ENCODE measurements at places on chromosomes 3 and 15.

GRCh38 chr3:23624305-23624704 is 181.4 kb upstream of the UBE2E1 start:
- DNase-seq, result no peak

DNA sequence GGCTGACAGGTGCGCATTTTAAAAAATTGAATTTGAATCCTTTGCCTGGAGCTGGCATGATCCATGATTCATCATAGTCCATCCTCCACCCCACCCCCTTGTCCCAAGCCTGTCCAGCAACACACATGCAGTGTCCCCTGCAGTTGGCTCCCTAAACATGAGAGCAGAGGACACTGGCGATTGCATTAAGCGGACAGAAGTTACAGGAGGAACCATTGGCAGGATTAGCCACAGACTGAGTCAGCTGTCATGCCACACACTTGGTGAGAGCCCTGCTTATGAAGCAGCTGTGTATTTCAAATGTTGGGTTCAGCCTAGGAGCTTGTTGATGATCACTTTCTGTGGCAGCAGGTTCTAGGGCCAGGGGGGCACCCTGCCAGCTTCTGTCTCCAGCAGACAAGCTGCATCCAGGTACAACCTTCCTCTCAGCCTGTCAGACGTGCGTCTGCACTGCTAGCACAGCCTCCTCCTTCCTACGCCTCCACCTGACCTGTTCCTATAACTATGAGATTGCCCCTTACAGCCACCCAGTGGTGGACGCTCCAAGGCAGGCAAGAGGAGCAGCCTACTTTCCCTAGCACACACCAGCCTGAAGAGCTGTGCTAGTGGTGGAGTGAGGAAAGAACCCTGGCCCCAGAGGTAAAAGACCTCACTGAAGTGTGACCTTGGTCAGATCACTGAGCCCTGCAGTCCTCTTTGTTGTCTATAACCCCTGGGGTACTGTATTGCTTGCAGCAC is 121.9 kb downstream of the SLCO3A1 start:
- no peak for DNase-seq

DNA sequence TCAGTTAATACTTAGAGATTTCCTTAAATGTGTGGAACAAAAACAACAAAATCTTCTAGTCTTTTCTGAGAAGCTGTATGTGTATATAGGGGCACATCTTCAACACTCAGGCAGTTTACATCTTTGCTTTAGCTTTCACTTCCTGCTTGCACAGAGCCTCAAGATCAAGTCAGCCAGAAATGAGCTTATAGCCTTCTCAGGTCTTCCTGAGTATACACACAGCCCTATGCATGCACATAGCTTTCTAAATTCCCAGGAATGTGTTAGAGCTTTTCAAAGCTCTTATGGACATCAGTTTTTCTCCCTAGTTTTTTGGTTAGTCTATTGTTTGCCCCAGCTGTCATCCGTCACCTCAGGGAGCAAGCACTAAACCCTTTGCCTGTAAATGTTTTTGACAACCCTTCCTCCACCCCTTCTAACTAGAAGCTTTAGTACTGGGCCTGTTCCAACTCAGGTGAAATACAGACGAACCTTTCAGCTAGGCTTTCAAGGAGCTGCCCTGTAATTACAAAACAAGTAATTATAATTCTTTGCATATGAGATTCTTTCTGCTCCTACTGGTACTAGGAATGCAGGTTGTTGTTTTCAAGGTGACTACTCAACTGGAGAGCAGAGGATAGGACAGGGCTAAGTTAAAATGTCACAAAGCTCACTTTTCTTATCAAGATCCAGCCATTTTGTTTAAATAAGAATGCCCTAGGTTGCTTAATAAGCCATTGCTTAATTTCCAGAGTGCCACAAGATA is 22.6 kb upstream of the MTMR10 start:
- no peak for DNase-seq

GRCh38 chr3:141385406-141386125 is 17.3 kb downstream of the ZBTB38 start:
- DNase-seq, result no peak

DNA sequence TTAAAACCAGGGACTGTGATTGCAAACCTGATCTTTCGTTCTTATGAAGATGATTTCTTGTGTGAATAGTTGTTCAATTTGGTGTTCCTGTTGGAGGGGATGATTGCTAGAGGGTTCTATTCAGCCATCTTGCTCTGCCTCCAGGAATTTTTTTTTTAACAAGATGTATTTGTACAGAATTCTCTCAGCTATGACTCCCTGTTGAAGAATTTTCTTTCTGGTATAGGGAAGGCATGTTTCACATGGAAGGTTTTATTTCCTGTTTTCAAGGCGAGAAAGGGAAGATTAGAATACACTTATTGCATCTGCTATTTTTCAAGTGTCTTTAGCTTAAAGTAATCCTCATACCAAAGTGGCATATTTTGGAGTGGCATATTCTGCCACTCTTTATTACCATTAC is 5.6 kb upstream of the LRRC34 start:
- DNase-seq, result no peak

- no peak for DNase-seq
Measured at GRCh38 chr15:85587707-85588411, 206.9 kb downstream of the KLHL25 start.

DNA sequence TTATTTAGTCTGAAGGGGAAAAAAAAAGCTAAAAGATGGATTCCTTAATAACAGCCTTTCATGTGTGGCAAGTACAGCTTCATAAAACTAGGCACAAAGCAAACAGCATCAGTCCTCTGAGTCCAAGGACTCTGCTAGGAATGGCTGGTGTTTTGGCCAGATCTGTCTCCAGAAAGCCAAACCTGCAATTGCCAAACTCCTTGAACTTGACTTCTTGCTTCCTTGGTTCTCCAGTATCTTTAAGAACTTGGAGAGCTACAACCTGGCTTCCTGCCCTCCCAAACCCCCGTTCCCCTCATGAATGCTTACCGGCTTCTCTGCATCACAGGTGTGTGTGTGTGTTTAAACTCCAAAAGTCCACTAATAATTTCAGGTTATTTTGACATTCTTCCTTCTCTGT is 1.6 kb upstream of the PLOD2 start:
- DNase-seq, result no peak

GRCh38 chr15:73934281-73934680 is 8.0 kb downstream of the LOXL1 start:
- peak; percentile 41 for DNase-seq

GRCh38 chr3:52052831-52053306 is 3.5 kb downstream of the DUSP7 start:
- peak; percentile 40 for DNase-seq

DNA sequence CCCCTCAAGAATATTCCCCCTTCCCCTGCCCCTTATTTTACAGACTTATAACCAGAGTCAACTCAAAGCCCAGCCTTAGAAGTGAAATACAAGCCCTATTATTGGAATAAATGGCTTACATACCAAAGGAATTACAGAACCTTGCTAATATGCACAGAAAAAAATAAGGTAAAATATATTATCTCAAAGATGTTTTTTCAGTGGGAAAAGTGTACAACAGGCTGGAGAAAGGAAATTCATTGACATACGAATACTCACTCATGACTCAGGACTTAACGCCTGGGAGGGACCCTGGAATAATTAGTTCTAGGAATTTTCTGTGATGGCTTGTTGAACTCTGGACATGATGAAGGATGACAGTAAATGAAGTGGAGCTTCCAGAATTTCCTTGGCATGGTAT is 27.0 kb downstream of the ARL14 start:
- DNase-seq, result no peak

DNA sequence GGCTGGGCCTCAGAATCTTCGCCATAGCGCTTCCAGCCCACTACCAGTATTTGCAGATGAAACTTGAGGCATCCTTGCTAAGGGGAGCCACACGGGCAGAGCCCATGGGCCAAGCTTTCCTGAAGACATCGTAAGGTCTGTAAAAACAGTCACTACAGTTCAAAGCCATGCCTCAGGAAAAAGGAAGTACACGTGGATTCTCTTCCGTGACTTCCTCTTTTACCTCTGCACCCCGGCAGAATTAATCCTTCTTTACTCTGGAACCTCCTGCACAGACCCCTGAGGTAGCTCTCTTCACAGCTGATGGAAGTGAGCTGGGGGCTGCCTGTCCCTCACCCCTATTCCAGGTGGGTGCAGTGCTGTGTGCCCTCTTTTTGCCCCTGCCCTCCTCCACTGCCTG is 129.2 kb downstream of the CHDH start:
- no peak for DNase-seq

DNA sequence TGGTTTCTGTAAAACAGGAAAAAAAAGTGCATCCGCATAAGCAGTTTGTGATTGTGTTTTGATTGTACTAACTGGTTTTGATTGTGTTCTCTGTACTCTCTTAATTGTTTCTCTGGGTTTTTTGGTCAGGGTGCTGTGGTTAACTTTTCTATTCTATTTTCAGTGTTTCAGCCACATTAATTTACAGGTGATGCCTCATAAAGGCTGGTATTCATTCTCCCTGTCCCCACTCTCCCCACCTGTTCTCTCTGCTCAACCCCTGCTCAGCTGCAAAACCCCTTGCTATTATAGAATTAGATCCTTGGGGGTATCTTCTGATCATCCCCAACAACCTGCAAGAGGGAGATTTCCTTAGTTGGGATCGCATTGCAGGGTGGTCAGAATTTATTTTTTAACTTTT is 285.4 kb upstream of the AZI2 start:
- DNase-seq, result no peak

DNA sequence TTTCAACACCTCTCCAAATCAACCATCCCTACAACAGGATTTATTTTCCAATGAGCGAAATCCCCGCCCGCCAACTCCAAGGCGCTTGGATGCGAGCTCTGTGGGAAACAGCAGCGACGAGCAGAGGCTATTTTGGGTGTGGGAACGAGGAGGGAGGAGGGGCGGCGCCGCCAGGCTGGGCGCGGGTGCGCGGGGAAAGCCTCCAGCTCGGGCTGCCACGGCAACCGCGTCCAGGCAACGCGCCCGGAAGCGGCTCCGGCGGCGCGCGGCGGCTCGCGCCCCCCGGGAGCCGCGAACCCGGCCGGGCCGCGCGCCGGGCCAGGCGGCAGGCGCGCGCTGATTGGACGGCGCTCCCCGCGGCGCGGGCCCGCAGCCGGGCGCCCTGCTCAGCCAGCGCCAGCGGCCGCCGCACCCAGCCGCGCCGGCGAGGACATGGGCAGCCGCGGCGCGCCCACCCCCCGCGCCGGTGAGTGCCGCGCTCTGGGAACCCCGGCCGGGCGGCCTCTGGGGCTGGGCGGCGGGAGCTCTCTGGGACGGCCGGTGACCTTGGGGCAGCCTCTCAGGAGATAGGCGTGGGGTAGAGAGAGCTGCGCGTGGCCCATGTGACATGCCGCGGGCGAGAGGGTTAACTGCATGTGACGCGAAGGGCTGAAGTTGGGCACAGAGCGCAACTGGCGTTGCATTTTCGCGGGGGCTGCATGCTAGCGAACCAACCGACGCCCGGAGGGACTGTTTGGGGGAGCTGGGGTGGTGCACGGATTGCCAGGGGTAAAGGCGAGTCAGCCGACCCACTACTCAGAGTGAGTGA is at the start of gene FAM81A:
Gene FAM81A, plus strand, starts transcription at position 370 of the 808 bp plus-strand sequence. CDS start 20,441 bp downstream, outside the sequence.
- DNase-seq, result no peak

GRCh38 chr3:155211266-155211665 is 82.2 kb downstream of the STRIT1 start:
- no peak for DNase-seq

DNA sequence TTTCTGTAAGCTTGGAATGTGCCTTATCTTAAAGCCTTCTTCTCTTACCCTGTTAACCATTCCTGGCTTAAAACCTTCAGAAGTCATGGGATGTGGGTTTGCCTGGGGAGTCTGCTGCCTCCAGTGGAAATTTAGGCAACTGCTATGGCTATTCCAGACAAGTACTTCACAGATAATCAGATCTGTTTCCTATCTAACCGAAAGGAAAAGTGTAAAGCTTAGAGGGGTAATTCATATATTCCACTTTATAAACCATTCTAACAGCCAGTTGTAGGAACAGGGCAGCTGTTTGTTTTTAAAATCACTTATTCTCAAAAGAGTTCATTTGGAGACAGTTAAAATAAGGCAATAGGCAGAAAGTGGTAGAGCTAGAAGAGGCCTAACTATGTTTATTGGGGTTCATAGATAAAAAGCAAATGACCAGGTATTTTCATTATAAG is 219.9 kb downstream of the TCF12 start:
- DNase-seq, result no peak

GRCh38 chr3:3141939-3142338 is 15.2 kb downstream of the TRNT1 start:
- DNase-seq, result no peak

- no peak for DNase-seq
Measured at GRCh38 chr15:62469874-62470688, 305.0 kb upstream of the C2CD4B start.

DNA sequence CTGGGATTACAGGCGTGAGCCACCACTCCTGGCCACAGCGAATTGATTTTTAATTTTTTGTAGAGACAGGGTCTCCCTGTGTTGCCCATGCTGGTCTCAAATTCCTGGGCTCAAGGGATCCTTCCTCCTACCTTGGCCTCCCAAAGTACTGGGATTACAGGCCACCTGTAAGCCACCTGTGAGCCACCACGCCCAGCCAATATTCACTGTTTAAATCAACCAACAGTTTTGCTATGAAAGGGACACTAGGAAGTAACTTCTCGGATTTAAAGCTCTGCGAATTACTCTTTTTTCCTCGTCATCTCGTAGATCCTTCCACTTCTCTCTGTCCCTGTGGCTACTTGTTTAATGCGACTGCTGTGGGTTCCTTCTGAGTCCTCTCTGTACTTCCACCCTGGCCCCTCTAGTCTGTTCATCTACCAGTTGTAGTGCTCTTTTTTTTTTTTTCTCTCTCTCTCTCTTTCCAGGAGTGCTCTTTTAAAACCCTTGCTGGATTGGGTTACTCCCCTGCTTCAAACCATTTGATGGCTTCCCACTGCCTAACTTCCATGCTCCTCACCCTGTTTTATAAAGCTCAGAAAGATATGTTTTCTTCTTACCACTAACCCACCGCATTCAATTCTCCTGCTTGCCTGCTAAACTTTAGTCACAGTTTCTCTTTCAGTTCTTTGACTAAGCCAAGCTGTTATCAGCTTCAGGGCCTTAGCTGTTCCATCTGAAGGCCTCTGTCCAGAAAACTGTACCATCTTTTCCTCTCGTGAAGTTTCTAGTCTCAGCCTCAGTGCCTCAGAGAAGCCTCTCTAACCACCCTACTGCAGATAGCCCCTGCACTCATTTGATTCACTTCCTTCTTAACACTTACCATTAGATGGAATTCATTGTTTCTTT is 12.4 kb downstream of the RTF1 start:
- DNase-seq, result no peak

DNA sequence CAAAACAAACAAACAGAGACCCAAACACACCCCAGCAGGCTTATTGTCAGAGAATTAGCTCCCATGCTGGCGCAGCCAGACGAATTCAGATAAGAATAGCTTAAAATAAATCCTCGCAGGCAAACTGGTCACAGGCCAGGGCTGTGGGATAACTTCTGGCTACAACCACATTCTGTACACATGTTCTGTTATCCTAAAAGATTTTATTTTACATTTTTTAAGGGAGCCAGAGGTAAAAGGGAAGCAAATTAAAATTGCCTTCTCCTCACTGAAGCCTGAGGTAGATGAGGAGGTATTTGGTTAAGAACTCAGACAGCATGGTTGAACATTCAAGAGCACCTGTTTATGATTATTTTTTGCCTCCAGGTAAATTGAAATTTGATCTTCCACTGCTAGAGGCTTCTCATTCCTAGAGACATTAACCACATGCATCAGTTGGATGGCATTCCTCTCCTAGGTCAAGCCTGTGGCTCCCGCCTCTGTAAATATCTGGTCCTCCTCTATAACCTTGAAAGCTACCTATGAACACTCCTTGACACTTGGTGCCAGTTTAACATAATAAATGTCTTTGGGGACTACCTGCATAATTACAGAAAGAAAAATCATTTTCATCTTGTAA is 190.3 kb downstream of the SATB1 start:
- no peak for DNase-seq

- no peak for DNase-seq
Measured at GRCh38 chr3:72679540-72680198, 168.6 kb downstream of the SHQ1 start.

- DNase-seq, result no peak
Measured at GRCh38 chr3:122123850-122124249, 59.6 kb upstream of the CASR start.
